ENCODE measurements at places on chromosomes 3 and 15.
A peak's percentile ranks its signal among the peaks of the same experiment; 100 is the strongest.

DNA sequence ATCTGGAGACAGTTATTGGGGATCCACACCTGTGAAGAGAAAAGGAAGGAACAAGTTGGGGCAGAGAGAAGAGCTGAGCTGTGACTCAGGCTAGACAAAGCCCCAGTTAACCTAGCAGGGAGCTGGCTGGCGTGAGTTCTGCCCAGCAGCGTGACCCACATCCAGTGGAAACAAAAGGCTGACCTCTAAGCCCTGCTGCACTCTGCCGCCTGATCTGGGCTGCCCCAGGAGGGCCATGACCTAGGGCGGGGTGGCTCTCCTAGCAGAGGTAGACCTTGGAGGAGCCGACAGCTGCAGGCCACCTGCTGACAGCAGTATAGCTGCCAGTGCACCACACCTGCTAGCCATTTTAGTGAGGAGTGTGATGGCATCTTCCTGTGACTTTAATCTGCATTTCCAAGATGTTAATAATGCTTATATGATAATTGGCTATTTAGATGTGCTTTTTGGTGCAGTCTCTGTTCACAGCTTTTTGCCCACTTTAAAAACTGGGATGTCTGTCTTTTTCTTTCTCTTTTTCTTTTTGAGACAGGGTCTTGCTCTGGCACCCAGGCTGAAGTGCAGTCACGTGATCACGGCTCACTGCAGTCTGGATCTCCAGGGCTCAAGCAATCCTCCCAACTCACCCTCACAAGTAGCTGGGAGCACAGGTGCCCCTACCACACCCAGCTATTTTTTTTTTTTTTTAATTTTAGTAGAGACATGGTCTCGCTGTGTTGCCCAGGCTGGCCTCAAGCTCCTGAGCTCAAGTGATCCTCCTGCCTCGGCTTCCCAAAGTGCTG lies 78.1 kb downstream of the LSM3 start:
- no peak for DNase-seq

GRCh38 chr15:94080416-94080815 lies 150.9 kb upstream of the MCTP2 start:
- no peak for DNase-seq

- no peak for DNase-seq
Measured at GRCh38 chr15:47944637-47945288, 176.0 kb upstream of the SLC24A5 start.

DNA sequence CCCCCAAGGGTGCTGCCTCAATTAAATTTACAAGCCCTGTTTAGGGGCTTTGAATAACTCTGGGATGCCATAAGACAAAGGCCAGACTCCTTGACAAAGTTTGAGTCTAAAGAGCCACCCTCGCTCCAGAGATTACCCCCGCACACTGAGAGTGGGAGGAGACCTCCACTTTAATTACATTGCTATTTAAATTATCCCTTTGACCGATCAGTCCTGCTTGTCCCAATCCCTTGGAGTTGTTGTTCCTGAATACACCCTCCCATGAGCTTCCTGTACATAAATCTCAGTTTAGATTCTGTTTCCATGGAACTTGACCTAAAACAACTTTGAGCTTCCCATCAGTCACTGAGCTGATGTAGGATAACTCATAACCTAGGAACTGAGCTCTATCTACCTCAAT lies 596.3 kb downstream of the PYDC2 start:
- DNase-seq, result no peak

DNA sequence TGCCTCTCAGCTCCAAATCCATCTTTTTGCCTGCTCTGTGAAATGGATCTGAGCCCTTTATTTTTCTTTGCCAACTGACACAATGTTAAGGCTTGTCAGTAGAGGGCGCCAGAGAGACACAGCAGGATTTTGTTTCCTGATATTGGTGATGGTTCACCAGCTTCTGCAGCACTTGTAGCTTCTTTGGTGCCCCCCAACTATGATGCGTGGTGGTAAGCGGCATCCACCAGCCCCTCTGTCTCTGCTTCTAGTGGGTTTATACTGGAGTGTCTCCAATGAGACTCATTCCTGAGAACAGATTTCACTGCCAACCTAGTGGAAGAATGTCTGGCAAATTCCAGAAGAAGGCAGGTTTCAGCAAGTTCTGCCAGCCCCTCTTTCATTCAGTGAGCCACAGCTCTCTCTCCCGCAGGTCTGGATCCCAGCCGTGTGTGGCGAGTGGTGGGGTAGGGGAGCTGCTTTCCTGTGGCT lies 471.9 kb upstream of the FRG2C start:
- DNase-seq, result peak; percentile 48

DNA sequence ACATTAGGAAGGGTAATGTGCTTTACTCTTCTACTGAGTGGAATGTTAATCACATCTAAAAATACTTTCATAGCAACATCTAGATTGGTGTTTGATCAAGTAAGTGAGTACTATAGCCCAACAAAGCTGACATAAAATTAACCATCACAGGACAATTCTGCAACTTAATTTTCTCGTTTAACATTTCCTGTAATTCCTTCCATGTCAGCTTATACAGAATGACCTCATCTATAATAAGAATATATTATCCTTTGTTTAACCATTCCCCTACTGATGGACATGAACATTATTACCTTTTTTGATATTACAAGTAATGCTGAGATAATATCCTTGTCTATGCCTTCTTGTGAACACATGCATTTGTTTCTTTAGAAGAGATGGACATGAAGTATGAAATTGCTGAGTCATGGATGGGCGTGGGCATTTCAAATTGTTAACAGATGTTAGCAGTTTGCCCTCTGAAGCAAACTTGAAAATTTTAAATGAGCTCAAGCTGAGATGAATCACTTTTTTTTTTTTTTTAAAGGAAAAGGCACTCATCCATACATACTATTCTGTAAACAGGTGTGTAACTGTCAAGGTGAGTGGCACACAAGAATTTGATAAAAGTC lies 85.1 kb downstream of the OXNAD1 start:
- peak; percentile 11 for DNase-seq

DNA sequence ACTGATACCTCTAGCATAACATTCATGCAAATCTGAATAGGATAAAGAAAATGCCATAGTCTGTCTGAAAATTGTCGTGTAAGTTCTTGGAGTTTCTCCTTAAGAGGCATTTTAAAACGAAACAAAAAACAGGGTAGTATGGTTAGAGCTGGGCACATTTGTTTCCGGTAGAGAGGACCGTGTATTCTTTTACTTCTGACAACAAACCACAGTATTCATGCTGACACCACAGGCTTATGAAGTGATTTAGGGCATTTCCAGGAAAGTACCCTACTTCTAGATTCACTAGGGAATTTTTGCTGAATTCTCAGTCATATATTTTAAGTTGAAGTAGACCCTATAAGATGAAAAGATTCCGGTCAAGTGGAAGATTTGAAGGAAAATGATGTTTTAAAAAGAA lies 541.3 kb downstream of the UNC13C start:
- peak; percentile 91 for DNase-seq

DNA sequence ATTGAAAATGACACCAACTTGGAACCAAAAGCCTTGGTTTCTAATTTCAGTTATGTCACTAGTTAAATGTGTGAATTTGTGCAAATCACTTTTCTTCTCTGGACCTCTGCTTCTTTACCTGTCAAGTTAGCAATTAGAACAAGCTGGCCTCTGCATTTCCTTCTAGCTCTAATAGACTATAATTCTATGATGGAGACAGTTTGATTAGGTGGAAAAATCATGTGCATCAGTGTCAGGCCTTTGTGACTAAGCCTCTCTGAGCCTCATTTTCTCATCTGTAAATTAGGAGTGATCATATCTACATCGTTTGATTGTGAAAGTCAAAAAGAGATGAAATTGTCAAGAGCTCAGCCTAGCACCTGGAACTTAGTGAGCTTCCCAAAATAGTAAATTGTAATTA lies 712.9 kb downstream of the MECOM start:
- no peak for DNase-seq

DNA sequence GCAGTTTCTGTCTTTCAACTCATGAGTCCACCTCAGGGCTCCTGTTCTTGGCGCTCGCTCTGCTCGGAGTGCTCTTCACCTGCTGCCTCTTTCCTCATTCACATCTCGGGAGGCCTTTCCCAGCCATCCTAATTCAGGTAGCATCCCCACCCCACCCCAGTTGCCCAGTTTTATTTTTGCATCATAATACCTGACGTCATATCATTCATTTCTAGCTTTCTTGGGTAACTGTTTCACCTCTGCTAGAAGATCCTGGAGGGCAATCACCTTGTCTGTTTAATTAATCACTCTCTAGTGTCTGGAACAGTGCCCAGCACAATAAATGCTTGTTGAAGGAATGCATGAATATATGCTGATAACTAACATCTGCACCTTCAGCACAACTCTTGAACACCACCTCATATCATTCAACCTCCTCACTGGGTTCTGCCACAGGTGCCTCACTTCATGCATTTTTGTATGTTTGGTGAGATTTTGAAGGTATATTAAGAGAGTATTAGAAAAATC lies 7.6 kb downstream of the NUSAP1 start:
- DNase-seq, result no peak

- DNase-seq, result no peak
Measured at GRCh38 chr3:188229726-188230125, 75.8 kb downstream of the LPP start.

Measured in common myeloid progenitor, CD34-positive (primary cell).